ENCODE measurements at places on chromosomes 2 and 18.

DNA sequence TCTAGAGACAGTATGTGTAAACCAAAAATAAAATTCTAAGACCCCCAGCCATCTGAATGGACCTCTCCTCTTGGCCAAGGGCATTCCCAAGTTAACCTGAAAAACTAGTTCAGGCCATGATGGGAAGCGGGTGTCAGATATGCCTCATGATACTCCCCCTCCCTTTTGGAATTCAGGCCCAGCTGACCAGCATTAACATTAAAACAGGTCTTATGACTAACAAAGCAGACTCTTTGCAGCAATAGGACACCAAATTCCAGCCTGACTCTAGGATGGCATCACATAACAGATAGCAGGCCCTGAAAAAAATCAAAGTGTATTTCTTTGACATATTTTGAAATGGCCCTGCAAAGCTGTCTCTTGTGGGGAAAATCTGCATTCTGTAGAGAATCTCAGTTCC is 73.3 kb upstream of the L3MBTL4 start:
- no peak for DNase-seq

- DNase-seq, result no peak
Observed at GRCh38 chr2:239566995-239567568, 166.3 kb upstream of the HDAC4 start.

DNA sequence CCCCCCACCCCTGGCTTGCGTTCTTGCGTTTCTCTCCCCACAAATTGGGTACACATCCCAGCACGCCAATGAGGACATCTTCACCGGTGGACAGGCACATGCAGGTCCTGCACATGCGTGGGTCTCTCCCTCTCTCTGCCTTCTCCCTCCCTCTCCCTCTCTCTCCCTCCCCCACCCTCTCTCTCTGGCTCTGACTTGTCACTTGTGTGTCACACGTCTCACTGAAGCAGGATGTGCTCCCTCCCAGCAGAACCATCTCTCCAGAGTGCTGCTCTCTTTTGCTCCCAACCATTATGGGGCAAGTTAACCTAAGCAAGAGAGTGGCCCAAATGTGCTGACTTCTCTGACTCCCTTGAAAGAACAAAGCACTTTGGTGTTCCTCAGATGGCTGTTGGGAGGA is 120.8 kb upstream of the CAB39 start:
- DNase-seq, result no peak

DNA sequence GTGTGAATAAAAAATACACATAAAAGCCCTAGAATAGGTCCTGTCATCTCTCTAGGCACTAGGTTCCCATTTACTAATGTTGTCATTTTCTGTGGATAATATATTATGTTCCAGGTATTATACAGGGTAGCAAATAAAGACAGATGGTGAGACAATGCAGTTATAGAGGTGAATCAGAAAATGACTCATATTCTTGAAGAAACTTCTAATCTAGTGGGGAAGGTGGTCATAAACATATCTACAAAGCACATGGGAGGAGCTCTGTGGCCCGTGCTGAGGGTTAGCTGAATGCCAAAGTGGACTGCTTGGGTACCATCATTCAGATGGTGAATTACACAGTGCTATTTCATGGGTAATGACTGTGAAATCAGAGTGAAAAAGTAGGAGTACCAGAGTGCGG is 700.9 kb downstream of the ERBB4 start:
- no peak for DNase-seq

- DNase-seq, result peak; percentile 38
Observed at GRCh38 chr2:88038263-88039105, 17.1 kb downstream of the KRCC1 start.

DNA sequence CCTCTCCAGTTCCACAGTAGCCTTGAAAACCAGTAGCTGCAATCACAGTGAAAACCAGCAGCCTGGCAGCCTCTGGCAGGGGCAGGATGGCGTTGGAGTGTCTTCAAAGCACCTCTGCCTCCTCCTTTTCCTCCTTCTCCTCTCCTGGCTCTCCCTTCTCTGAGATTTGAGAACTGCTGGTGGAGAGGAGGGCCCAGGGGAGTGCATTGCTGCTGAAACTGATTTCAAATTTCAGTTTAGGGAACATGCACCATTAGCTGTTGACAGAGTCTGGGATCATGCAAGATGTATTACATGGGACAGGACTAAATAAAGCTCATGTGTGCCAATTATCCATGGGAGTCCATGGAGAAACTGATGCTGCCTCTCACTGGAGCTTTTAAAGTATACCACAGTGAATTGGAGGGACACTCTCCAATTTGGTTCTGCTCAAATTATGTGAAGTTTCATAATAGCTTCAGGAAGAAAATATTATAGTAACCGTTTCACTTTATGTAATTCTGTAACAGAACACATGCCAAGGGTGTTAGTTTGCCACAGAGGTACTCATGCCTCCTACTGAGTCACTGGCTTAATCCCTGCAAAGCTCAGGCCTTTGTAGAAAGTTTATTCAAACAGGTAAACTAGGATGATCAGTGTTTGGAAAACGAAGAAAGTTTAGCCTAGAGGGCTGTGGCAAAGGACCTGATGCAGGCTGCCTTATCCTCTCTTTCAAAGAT is 146.1 kb downstream of the PRPF40A start:
- DNase-seq, result no peak

DNA sequence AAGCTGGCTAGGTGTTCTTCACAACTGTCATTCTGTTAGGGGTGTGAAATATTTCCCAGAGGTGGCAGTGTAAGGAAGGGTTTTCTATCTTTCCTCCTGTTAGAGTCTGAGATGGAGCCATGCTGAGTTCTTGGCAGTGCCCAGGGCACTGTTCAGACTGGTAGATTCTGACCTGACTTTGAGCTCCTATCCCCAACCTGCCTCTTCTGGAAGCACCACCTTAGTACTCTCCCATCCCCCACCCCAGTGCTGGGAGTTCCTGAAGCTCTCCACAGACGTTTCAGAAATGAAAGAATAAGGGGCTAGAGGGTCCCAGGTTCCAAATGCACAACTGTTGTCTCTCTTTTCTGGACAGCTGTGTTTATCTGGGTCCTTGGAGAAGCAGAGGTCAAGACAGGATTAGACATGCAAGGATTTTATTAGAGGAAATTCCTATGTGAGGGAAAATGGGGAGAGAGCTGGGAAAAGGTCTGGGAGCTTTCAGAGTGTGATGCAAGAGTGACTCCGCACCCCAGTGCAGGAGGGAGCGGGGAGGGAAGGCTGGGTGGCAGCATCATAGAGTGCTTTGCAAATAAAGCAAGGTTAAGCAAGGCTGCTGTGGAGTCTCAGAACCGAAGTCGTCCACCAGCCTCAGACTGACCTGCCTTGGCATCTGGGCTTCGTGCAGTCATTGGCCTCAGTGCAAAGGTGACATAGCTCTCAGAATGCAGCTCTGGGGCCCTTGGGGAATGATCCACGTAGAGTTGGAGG is 75.5 kb downstream of the SLC4A3 start:
- no peak for DNase-seq

GRCh38 chr2:66506265-66506664 is 71.3 kb downstream of the MEIS1 start:
- no peak for DNase-seq

DNA sequence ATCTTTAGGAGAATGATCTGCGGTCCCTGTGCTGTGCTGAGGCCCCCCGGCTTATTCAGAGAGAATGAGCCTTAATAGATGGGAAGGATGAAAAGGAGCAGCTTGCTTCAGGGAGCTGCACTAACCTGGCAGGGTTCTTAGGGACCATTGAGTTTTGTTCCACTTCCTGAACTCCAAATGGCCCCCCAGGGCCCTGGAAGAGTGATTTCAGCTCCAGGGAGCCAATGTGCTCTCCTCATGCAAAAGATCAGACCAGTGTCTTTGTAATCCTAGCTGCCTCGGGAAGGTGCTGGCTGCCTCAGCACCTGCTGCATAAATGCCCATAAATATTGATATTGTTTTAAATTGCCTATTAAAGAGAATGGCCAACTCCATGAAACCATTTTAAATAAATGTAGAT is 210.2 kb downstream of the NCK2 start:
- DNase-seq, result no peak

GRCh38 chr2:237479747-237480146 is 7.3 kb upstream of the MLPH start:
- DNase-seq, result no peak

GRCh38 chr2:58107803-58108710 is 61.5 kb downstream of the VRK2 start:
- DNase-seq, result peak; percentile 91

DNA sequence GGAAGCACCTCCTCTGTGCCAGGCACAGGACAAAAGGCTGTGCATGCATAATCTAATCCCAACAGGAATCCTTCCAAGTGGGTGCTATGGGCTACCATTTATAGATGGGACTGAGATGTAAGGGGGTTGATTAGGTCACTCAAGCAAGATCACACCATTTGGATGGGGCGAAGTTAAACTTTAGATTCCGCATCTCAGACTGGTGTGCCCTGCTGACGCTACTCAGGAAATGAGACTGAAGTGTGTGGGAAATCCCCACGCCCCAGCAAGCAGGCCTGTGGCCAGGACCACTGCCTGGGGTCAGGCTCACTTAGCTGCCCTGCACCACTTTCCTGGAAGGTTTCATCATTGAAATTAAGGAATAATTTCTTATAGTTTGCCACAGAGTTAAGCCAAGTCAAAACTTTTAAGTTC is 70.5 kb upstream of the PPP1CB start:
- DNase-seq, result no peak

DNA sequence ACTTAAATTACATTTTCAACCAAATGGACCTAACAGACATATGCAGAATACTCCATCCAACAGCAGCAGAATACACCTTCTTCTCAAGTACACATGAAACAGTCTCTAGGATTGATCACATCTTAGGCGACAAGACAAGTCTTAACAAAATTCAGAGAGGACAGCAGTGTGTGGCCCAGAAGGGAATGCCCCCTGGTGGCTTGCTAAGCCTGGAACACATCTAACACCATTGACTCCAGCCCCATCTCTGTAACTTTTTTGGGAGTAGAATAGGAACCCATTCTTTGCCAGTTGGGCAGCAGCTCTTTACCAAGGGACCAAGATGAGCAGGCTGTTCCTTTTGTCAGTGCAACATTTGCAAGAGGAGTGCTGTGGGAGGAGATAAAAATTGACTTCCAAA is 249.9 kb downstream of the PLCL1 start:
- peak; percentile 34 for DNase-seq
